ENCODE measurements at places on chromosomes 16 and 17.

DNA sequence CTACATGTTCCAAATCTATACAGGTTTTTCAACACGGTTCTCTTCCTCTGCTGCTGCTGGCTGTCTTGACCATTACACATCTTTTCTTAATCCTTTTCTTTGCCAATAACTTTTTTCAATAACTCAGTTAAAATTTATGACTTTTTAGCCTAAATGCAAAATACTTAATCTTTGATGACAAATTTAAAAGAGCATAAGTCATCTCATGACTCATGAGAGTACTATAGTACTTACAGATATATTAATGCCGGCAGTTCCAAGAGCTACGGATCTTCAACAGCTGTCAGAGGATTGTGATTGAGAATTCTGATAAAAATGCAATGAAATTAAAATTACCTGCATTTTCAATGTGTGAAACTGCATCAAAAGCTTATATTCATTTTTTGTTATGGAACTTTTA, 105.5 kb downstream of the KPNA2 start:
- DNase-seq, result no peak

DNA sequence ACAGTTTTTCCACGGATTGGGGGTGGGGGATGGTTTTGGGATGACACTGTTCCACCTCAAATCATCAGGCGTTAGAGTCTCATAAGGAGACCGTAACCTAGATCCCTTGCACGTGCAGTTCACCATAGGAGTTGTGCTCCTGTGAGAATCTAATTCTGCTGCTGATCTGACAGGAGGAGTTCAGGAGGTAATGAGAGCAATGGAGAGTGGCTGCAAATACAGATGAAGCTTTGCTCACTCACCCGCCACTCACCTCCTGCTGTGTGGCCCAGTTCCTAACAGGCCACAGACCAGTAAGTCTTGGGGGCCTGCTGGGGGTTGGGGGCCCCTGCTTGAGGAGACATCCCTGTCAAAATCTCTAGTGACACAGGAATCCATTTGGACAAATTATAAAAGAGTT, 29.8 kb downstream of the SLC39A11 start:
- DNase-seq, result no peak

GRCh38 chr16:87255866-87256265, 61.3 kb downstream of the C16orf95 start:
- no peak for DNase-seq

- no peak for DNase-seq
Observed at GRCh38 chr17:41549596-41550039, 21.5 kb upstream of the KRT19 start.

- no peak for DNase-seq
Observed at GRCh38 chr17:42459256-42459800, 650 bp downstream of the ATP6V0A1 start.

DNA sequence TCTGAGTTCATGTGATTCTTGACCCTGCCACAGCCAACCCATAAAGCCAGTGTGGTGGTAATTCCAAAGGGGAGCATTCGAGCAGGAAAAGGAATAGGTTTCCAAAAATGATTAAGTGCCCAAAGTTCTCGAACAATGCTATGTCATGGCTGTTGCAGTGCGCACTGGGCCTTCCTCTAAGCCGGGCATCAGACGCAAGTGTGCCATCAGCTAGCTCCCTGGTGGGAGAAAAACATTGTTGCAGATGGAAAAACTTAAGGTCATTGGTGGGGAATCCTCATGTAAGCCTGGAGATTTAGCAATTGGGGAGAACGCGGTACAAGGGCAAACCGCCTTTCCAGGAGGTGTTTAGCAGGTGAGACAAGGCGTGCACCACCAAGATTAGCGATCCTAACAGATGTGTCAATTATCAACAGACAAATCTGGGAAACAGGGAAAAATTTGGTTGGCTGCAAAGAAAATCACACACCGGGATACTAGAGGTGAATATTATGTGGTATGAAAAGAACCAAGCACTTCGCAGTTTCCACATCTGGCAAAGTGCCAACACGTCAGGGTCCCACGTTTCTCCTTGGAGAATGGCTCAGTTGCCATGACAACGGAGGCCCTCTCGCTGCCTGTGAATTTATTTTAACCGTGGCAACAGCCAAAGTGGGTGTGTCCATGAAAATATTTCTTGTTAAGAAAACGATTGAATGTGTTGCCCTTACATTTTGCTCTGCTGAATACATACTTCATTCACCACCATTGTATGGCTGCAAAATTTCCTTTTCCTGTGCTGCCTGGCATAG, 118.5 kb upstream of the CACNG5 start:
- no peak for DNase-seq

- no peak for DNase-seq
Observed at GRCh38 chr17:44926821-44927525, 11.7 kb upstream of the GFAP start.

DNA sequence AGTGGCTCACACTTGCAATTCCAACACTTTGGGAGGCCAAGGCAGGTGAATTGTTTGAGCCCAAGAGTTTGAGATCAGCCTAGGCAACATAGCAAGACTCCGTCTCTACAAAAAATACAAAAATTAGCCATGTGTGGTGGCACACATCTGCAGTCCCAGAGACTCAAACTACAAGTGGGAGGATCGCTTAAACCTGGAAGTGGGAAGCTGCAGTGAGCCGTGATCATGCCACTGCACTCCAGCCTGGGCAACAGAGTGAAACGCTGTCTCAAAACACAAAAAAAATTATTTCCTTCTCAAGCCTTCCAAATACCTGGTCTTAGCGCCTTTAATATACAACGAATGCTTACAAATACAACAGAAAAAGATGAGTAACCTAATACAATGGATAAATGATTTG, 19.7 kb upstream of the CBX2 start:
- no peak for DNase-seq

DNA sequence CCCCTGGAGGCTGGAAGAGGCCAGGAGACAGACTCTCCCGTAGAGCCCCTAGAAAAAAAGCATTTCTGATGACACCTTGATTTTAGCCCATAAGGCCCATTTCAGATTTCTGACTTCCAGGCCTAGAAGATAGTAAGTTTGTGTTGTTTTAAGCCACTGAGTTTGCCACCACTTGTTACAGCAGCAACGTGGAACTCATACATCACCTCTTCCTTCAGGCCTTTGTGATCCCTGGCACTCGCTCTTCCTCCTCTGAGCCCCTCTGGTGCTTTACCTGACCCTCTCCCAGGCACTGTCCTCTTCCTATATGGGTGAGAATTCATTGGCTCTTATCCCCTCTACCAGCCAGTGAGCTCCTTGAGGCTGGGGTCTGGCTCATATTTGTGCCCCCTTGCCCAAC, 18.7 kb upstream of the KRT19 start:
- no peak for DNase-seq

DNA sequence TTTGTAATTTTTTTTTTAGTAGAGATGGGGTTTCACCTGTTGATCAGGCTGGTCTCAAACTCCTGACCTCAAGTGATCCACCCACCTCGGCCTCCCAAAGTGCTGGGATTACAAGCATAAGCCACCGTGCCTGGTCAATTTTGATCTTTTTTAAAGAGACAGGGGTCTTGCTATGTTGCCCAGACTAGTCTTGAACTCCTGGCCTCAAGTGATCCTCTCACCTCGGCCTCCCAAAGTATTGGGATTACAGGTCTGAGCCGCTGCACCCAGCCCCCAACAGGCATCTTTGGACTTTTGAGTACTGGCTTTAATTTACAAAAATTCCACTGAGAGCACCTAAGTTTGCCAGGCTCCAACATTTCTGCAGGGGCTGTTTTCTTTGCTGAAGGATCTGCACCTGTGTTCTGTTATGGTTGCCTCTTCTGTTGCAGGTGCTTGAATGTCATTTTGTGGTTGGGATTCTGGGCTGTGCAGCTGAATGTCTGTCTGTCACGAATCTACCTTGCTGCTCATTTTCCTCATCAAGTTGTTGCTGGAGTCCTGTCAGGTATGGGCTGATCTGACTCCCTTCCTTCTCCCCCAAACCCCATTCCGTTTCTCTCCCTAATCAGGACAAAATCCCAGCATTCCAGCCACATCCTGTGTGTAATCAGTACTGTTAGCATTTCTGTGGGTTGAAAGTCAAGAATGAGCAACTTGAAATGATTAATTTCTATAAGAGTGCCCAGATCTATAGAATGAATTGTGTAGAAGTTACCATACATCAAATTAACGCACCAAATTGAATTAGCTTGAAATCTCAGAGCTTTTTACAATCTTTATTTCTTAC, 8.5 kb downstream of the G6PC1 start:
- no peak for DNase-seq

GRCh38 chr17:10107316-10108165, 90.9 kb downstream of the GAS7 start:
- DNase-seq, result no peak

DNA sequence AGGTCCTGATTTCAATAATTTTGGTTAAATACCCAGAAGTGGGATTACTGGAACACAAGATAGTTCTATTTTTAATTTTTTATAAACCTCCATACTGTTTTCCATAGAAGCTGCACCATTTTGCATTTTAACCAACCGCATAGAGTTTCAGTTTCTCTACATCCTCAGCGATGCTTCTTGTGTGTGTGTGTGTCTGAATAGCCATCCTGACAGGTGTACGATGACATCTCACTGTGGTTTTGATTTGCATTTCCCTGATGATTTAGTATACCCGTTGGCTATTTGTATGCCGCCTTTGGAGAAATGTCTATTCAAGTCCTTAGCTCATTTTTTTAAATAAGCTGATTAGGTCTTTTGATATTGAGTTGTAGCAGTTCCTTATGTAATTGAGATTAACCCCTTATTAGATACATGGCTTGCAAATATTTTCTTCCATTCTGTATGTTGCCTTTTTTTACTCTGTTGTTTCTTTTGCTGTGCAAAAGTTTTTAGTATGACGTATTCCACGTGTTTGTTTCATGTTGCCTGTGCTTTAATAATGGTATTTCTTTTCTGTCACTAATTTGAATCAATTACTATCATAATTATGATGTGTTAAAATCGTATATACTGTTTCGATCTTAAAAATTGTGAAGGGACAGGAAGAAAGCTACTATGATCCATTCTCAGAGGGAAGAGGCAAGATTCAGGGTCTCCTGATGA, 227.2 kb upstream of the MON1B start:
- no peak for DNase-seq

DNA sequence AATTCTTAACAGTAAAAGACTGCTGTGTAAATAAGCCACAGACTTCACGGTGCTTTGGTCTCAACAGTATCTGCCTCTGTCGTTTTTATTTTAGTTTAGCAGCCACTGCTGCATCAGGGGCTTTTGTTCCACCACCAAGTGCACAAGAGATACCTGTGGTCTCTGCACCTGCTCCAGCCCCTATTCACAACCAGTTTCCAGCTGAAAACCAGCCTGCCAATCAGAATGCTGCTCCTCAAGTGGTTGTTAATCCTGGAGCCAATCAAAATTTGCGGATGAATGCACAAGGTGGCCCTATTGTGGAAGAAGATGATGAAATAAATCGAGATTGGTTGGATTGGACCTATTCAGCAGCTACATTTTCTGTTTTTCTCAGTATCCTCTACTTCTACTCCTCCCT, 7.9 kb downstream of the HERPUD1 start:
- no peak for DNase-seq

- no peak for DNase-seq
Observed at GRCh38 chr17:68584581-68585303, 16.4 kb downstream of the FAM20A start.

Data from Panc1 (cell line).